Vagina (tissue), 2 donors: ENCODE measurements at places on chromosomes 4 and X.

GRCh38 chrX:9183481-9183880 lies 149.6 kb upstream of the FAM9B start:
- no peak for DNase-seq

GRCh38 chrX:960821-961220 lies 251.6 kb downstream of the CRLF2 start:
- peak; percentile 5 for DNase-seq

DNA sequence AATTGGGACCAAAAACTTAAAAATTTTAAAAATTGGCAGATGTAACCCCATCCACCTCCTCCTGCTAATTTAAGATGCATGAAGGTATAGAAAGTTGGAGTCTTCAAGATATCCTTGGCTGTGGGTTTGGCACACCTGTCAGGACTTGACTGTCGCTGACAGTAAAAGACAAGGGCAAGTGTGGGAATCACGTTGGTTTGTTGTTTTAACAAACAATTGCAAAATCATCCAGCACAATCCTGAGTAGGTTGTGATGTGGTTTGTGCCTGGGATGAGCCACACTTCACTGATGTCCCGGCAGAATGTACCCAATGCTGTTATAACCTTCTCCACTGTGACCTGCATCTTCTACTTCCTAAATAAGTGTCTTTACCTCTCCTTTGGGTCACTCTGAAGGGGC lies 24.0 kb downstream of the HOPX start:
- no peak for DNase-seq

DNA sequence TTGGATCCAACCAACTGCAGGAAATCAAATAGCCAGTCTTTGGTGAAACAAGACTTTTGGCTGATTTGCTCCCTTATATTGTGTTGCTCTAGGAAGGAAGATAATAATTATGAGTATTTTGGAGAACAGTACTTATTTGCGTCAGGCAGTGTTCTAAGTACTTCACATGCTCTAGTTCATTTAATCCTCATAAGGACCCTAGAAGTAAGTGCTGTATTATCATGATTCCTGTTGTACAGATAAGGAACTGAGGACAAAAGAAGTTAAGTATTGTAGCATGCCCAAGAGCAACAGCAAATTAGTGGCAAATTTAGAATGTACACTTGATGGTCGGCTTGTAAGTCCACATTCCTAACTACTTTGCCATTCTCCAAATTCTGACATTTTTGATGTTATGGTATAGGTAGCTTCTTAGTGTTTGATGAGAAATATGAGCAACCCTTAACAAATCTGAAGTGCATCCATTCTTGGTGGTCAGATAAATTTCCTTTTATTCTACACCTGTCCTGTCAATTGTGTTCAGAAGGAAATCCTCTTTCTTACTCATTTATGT lies 72.0 kb downstream of the SPRY1 start:
- DNase-seq = no peak

DNA sequence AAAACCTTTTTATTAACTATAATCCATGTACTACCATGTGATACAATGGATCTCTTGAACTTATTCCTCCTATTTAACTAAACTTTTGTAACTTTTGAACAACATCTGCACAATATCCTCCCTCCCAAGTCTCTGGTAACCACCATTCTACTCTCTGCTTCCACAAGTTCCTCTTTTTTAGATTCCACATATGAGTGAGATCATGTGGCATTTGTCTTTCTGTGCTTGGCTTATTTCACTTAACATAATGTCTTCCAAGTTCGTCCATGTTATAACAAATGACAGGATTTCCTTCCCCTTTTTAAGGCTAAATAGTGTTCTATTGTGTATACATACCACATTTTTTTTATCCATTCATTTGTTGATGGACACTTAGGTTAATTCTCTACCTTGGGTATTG lies 28.1 kb downstream of the DCAF8L1 start:
- DNase-seq = no peak

DNA sequence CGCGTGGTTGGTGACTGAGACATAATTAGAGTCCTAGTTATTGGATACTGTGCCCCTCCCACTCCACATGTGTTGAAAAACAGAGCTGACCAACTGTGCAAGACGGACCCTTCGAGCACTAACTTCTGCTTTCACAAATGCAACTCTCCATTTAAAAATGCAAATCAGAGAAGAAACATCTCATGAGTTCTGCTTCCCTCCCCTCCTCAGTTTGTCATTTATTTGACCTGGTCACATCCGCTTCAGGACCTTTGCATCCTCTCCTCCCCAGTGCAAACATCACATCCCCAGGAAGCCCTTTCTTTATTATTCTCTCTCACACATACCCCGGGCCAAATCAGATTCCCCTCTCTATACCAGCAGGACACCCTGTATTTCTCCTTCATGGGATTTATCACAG lies 38.1 kb upstream of the NOCT start:
- no peak for DNase-seq

DNA sequence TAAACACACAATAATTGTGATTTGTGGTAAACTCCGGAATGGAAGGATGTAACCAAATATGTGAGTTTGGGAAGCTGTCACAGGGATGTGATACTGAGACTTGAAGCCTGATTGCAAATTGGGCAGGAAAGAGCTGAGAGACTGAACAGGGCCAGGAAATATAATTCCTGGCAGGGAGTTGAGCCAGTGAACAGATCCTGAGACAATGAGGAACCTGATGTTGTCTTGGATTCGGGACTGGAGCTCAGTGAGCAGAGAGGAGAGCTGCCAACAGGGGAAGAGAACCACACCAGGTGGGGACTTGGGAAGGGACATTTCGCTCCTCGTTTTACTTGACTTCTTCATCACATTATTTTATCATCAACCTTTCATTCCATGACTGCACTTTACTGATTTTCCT lies 386.0 kb downstream of the TLL1 start:
- DNase-seq = no peak

DNA sequence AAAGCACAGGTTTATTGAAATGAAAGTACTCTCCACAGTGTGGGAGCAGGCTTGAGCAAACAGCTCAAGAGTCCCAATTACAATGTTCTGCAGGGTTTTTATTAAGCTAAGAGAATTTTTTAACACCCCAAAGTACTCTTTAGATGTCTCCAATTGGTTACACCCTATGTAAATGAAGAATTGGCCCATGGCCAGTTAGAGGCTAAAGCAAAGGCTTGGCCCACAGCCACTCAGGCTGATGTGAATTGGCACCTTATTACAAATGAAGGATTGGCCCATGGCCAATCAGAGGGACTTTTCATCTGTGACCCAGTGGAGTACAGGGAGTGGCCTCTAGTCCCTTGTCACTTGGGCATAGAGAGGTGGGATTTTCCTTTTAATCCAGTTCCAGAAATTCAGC lies 30.1 kb upstream of the IQCM start:
- DNase-seq = no peak

- no peak for DNase-seq
Observed at GRCh38 chr4:159227984-159228383, 125.1 kb downstream of the RAPGEF2 start.
